Esophagus mucosa (tissue), 1 donor: ENCODE measurements at places on chromosomes 5 and 9. TPM values are rescaled to one million over a fixed set of nuclear protein-coding genes. Genes with fewer than 3 reads are reported as not detected.

GRCh38 chr9:135504262-135505243, 4.1 kb downstream of the MRPS2 start:
- peak; percentile 18 for ATAC-seq

- no peak for ATAC-seq
Measured at GRCh38 chr9:76531231-76531780, 72.3 kb downstream of the GCNT1 start.

- ATAC-seq, result no peak
Measured at GRCh38 chr5:115335301-115335700, 38.8 kb upstream of the CCDC112 start.

- peak; percentile 6 for ATAC-seq
Measured at GRCh38 chr9:113566712-113567071, 103.2 kb downstream of the RGS3 start.

DNA sequence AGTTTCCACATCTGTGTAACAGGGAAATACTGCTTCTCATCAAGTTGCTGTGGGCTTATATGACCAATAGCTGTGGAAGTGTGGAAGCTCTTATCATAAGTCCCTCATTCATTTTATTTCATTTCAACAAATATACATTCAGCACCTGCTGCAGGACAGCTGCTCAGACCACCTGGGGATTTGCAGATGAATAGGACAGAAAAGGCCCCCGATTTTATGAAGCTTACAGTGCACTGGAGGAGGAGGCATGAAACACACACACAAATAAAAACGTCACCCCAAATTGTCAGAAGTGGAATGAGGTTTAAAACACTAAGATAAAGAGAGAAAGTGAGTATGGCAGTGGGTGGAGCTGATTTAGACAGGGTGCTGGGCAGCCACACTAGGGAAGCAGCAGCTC, 107.2 kb downstream of the DRD1 start:
- ATAC-seq, result no peak

LCN6 gene
- total RNA-seq, result 3.8 TPM

FOXE1 gene
- 7.6 TPM for total RNA-seq

IFNA21 gene
- not detected for total RNA-seq

SPATA31D4 gene
- not detected for total RNA-seq

STK32A gene
- 0.04 TPM for total RNA-seq

DBH gene
- not detected for total RNA-seq
